ENCODE measurements at places on chromosomes 4 and X.

GRCh38 chr4:5463936-5464650 lies 244.3 kb downstream of the EVC2 start:
- no peak for DNase-seq

DNA sequence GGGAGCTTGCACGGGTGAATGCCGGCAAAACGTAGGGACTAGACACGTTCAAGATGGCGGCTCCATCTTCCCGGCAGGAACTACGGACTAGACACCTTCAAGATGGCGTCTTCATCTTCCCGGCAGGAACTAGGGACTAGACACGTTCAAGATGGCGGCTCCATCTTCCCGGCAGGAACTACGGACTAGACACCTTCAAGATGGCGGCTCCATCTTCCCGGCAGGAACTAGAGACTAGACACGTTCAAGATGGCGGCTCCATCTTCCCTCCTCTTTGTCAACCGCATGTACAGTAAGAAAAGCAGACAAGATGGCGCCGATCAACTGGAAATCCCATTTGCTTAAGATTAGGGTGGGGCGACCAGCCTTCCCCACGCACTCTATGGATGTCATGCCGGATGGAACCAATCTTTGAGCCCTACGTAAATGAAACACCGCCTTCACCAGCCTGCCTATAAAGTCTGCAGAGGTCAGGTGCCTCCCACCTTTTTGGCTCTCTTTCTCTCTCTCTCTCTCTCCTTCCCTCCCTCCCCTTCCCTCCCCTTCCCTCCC lies 222.4 kb downstream of the CRLF2 start:
- peak; percentile 68 for DNase-seq

GRCh38 chr4:125131891-125132680 lies 182.7 kb upstream of the FAT4 start:
- DNase-seq = no peak

DNA sequence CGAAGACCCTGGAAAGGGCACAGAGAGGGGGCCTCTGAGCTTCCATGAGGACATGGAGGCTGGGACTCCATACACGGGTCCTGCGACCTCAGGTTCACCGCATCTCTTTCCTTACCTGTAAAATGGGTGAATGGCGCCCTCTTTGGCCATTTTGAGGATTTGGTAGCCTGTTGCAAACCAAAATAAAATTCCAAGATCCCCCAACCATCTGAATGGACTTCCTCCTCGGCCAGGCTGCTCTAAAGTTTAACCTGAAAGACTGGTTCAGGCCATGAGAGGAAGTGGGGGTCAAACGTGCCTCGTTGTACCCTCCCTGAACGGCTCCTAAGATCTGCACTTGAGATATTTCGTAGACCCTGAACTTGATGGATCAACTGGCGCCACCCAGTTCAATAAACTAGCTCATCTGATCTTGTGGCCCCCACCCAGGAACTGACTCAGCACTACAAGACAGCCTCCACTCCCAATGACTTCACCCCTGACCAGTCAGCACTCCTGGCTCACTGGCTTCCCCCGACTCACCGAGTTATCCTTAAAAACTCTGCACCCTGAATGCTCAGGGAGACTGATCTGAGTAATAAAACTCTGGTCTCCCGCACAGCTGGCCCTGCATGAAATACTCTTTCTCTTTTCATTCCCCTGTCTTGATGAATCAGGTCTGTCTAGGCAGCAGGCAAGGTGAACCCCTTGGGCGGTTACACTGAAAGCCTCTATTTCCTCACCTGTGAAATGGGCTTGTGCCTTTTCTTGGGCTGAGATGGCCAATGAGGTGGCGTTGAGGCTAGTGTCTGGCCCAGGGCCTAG lies 32.9 kb upstream of the GPR78 start:
- DNase-seq = no peak

DNA sequence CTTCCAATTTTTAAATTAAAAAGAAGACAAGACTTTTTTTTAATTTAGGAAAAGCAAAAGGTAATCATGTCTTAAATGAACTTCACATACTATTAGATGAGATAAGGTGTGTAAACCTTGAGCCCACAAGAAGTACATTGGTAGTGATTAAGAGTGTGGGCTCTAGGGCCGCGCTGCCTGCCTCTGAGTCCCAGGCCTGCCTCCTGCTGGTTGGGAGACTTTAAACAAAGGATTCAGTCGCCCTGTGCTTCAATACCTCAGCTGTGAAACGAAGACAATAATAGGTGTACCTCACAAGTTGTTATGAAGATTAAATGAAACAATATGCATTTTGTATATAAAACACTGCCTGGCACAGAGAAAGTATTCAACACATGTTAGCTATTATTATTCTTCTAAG lies 95.9 kb upstream of the MYOZ2 start:
- no peak for DNase-seq

DNA sequence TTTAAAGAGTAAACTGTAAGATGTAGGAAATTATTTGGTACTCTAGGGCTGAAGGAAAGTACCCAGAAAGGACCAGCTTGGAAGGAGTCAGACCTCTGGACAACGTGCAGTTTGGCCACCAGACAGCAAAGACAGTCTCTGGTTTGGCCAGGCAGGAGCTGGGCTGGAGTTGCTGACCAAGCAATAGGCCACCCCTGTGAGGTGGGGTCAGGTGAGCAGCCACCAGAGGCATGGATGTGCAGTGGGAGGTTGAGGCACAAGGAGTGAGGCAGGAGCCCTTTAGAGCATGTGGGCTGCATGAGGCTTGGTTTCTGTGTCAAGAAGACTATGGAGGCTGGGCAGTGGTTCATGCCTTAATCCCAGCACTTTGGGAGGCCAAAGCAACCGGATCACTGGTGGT lies 17.7 kb upstream of the MRFAP1 start:
- DNase-seq = no peak
